ENCODE measurements at places on chromosomes 4 and X.

DNA sequence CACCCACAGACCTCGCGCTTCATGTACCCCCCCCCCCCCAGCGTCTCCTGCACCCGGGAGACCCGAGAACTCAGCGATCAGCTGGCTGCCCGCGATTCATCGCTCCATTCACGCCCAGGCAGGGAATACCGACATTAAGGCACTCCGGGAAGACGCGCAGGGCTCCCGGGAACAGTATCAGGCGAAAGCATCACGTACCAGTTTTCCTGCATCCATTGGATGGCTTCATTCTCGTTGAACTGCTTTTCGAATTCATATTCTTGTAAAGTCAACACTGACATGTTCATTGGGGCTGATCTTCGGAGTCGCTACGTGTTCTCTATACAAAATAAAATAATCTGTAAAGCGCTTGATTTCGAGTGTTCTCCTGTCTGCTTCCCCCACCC is 373 bp downstream of the ELOVL6 start:
- DNase-seq, result peak; percentile 23

- DNase-seq, result no peak
These were observed 622.9 kb upstream of the DIPK2B start for GRCh38 chrX:45823536-45823935.

GRCh38 chrX:118528071-118528737 is 32.6 kb downstream of the DOCK11 start:
- DNase-seq, result no peak

DNA sequence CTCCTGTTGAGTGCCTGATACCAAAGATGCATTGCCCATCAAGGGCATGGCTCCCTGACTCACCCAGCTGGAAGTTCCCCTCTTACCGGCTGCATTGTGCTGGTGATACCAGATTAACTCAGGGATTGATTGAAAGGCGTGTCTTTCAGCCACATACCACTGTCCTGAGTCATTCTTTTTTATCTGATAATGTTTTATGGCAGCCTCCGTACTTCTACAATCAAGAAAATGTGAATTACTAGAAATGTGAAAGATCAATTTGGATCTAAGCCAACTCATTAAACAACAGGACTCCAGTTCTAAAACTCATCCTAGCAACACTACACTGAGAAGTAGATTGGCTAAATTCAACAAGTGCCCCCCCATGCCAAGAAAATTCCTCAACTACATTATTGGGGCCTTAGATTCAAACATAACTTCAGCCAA is 40.0 kb downstream of the TXK start:
- peak; percentile 22 for DNase-seq

DNA sequence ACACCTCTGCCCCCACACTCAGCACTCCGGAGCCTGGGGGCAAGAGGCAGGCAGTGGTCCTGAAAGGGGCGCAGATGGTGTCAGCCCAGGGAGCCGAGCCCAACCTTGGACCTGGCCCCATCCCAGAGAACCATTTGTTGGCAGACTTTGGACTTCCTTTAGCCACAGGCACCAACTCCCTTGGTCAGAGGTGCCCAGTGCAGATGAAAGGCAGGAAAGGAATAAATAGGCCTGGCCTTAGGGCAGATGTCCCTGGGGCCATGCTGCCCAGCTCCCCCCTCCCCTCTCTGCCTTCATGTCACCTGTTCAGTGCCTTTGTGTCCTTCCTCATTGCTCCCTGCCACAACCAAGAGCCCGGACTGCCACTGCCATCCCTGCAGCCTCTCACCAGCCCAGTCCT is 52.8 kb downstream of the SEL1L3 start:
- DNase-seq, result no peak

GRCh38 chr4:106677213-106677612 is 308.6 kb upstream of the GIMD1 start:
- no peak for DNase-seq

DNA sequence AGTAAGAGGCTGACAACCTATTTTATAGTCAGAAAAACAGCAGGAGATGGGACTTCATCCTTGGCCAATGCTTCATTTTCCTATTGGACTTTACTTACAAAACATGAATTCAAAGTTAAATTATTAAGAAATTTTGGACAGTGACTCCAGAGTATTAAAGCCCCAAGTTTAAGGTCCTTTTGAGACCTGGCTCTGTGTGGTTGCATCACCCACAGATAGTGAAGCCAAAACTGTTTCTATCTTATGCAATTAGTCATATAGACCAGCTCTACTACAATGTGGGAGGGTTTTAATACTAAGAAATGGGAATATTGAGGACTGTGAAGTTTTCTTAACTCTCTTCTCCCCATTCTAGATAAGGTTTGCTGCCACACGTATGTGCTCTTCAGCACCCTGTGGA is 196.7 kb upstream of the AR start:
- DNase-seq, result no peak

GRCh38 chr4:29295280-29295679 is 1424.9 kb upstream of the PCDH7 start:
- no peak for DNase-seq

- no peak for DNase-seq
These were observed 212.6 kb upstream of the JADE1 start for GRCh38 chr4:128596853-128597252.

DNA sequence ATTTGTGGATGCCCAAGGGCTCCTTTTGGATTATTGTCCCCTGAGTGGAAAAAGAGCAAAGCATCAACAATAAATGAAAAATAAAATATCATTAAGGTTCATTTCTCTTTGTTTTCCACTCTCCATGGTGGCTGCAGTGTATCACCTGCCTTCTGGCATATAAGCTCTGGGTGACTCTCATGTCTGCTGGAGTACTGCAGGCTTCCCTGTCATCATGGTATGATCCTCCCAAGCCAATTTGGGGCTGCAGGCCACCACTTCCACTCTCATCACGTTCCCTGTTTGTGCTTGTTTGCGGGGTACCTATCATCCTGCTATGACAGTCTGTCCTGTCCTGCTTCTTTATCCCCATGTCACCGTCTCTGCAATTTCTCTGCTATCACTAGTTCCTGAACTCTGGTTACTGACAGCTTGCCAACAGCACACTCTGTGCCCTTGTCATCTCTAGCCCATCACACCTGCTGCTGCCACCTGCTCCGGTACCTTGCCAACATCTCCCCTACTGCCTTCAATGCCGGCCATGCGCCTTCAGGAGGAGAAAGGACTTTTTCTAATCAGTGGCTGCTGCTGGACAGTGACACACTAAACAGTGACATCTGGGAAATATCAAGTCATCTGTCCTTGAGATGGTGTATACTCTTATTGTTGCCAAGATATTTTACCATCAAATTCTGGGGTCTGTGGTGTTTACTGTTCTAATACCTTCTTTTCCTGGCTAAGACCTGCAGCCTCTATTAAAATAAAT is 23.0 kb upstream of the FGF5 start:
- no peak for DNase-seq

DNA sequence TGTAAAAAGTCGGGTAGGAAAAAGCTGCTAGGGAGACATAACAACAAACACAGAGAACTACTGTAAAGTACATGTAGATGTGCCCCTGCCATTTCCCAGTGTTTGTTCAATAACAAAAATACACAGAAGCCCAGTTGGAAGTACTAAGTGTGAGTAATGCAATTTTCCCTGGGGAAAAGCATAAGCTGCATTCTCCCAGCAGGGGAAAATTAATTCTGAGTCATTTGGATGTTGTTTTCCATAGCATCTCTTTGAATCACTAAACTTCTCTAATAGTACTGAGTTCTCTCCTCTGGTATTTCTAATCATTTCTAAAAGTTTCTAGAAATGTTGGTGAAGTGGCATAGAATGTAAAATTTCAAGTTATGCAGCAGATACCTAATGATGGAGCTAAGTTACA is 1114.9 kb downstream of the C4orf33 start:
- DNase-seq, result peak; percentile 92

- no peak for DNase-seq
These were observed 52.7 kb downstream of the ACOX3 start for GRCh38 chr4:8387615-8388527.

GRCh38 chr4:16196482-16197393 is 29.5 kb downstream of the TAPT1 start:
- peak; percentile 82 for DNase-seq

DNA sequence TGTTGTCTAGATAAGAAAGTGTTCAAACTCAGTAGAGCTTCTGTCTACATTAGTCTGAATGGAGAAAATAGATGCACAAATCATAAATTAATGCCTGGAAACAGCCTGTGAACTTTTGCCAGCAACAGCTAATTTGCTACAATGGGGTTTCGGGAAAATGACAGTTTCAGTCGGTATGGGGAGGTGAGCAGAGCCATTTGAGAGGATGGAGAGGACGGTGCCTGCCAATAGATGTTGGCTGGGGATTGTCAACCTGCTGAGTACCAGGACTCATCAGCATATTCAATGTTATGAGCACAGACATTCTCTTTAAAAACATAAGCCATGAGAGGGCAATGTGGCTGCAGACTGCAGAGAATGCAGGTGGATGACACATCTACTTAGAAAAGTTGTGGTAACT is 230.3 kb upstream of the PCDH18 start:
- no peak for DNase-seq

- no peak for DNase-seq
These were observed 258.2 kb downstream of the PPP3CA start for GRCh38 chr4:101089168-101089567.

DNA sequence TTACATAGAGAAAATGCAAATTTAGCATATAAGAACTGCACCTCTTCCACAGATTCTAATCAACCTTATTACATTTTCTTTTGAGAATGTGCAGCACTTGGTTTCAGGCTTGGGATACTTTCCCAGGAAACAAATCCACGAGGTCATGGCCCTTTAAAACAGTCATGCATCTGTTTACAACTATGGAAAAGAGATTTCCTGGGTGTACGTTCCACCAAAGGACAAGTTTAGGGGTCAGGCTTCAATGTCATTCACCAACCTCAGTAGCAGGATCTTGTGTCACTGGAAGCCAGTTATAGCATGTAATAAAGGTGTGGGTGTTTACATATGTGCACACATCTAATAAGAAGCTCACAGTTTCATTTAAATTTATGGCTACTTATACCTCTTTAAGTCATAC is 30.7 kb downstream of the EREG start:
- DNase-seq, result no peak

- DNase-seq, result no peak
These were observed 23.7 kb downstream of the ELF4 start for GRCh38 chrX:130086447-130087206.

DNA sequence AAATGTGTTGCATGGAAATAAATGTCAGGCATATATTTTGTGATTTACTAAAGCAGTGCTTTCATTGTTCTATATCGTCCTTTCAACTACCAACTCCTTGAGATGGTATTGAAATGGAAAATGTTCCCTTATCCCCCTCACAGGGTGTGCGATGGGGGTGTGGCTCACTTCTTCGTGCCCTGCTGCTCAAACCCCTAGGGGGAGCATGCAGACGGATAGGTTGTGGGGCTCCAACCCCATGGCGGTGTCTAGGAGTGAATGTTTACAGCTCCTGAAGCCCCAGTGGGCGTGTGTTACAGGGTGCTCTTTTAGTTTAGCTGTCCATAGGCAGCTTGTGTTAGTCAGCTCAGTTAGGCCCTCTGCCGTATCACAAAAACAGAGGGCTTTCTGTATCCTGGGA is 287.7 kb upstream of the EMCN start:
- DNase-seq, result no peak

GRCh38 chrX:119266364-119266995 is 30.4 kb downstream of the PGRMC1 start:
- DNase-seq, result peak; percentile 31

GRCh38 chr4:126661194-126661593 is 971.6 kb upstream of the INTU start:
- DNase-seq, result no peak

DNA sequence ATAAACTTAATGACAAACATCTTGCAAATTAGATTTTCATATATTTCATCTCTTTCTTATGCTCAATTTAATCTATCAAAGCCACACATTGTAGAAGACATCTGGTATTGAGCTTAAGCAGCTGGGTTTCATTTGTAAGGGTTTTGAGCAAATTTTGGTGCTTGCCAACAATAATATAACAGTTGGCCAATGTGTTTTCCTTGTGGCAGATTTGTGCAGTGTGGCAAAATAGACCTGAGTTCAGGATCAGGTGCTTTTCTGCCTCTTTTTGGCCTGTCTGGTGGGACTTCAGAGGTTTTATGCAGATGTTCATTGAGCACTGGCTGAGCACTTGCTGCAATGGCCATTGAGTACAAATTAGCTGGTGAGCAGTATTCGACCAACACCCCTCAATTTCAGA is 301.9 kb downstream of the BMPR1B start:
- DNase-seq, result peak; percentile 39
